ENCODE measurements at places on chromosomes 1 and 21. TPM values are rescaled to one million over a fixed set of nuclear protein-coding genes. Genes with fewer than 3 reads are reported as not detected.

- no peak overlapping the region for H3K4me3 ChIP-seq
- H3K27me3 ChIP-seq, result no peaks in the 10 kb centered on the region
- H3K4me1 ChIP-seq, result no peaks in the 10 kb centered on the region
- no peaks in the 10 kb centered on the region for H3K36me3 ChIP-seq
- H3K27ac ChIP-seq, result no peak overlapping the region
- no peak for DNase-seq
Observed at GRCh38 chr1:83499998-83500397, 498.9 kb downstream of the TTLL7 start.

GRCh38 chr1:27491748-27492700 is 2.1 kb upstream of the WASF2 start:
- H3K4me1 ChIP-seq, result peaks cover 39% of the 10 kb centered on the region
- no peak for DNase-seq
- H3K27ac ChIP-seq, result peak overlapping the region; percentile 98
- H3K27me3 ChIP-seq, result no peaks in the 10 kb centered on the region
- H3K4me3 ChIP-seq, result no peak overlapping the region

- H3K36me3 ChIP-seq, result no peaks in the 10 kb centered on the region
- H3K4me3 ChIP-seq, result no peak overlapping the region
- H3K4me1 ChIP-seq, result no peaks in the 10 kb centered on the region
- no peak overlapping the region for H3K27ac ChIP-seq
Observed at GRCh38 chr1:203300441-203301330, 4.6 kb upstream of the BTG2 start.

DNA sequence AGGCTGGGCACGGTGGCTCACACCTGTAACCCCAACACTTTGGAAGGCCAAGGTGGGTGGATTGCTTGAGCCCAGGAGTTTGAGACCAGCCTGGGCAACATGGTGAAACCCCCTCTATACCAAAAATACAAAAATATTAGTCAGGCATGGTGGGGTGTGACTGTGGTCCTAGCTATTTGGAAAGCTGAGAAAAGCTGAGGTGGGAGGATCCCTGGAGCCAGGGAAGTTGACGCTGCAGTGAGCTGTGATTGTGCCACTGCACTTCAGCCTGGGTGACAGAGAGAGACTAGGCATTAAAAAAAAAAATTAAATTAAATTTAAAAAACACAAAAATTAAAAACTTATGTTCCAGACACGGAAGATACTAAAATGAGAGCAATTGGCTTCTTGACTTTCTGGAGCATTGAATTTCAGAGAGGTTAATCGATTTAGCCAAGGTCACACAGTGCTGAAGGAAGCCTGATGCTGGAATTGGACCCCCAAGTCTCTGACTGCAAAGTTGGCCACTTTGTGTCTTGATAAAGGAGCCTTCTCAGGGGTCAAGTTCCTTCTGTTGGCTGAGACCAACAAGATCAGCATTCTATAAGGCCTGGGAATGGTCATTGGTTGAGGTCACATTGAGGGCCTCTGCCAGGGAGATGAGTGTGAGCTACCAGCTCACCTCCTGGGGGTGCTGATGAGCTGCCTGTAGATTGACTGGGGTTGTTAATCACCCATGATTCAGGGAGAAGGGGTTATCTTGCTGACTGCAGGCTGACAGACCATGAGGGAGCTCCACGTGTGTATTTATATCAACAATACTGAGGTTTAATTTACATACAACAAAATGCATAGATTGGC is 54.3 kb downstream of the RPS6KA1 start:
- H3K4me3 ChIP-seq, result no peak overlapping the region
- no peaks in the 10 kb centered on the region for H3K36me3 ChIP-seq
- H3K27ac ChIP-seq, result no peak overlapping the region
- H3K4me1 ChIP-seq, result no peaks in the 10 kb centered on the region
- H3K27me3 ChIP-seq, result no peaks in the 10 kb centered on the region
- no peak for DNase-seq

GRCh38 chr1:62492521-62492920 is 55.7 kb downstream of the USP1 start:
- peaks cover 4% of the 10 kb centered on the region for H3K36me3 ChIP-seq
- DNase-seq, result no peak
- no peaks in the 10 kb centered on the region for H3K27me3 ChIP-seq
- no peak overlapping the region for H3K27ac ChIP-seq
- no peak overlapping the region for H3K4me3 ChIP-seq

DNA sequence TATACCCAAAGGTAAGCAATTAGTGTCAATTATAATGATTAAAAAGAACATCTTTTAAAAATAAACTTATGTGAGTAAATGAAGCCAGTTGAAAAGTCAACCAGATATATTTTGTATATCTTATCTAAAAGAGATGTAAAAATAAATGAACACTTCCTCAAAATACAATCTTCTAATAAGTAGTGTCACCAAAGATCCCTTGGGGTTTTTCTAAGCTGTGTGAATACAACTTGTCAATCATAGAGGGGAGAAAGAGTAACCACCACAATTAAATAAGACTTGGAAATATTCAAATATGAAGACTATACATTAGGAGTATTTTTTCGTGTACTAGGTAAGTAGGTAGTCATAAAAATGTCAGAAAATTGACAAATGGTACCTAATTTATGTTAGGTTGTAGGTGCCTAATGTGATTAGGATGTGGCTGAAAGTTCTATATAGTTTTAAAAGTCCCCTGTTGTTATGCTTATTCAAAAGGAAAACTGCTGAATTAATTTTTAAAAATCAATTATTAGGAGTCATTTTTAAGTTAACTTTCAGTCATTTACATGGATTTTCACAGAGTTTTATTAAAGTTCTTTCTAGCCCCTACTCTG is 72.6 kb downstream of the RASAL2 start:
- H3K27me3 ChIP-seq, result no peaks in the 10 kb centered on the region
- no peak overlapping the region for H3K4me3 ChIP-seq
- no peak overlapping the region for H3K27ac ChIP-seq
- H3K4me1 ChIP-seq, result no peaks in the 10 kb centered on the region
- DNase-seq, result no peak

GRCh38 chr1:99590578-99591209 is 55.2 kb upstream of the PALMD start:
- no peak overlapping the region for H3K27ac ChIP-seq
- H3K27me3 ChIP-seq, result no peaks in the 10 kb centered on the region
- H3K36me3 ChIP-seq, result no peaks in the 10 kb centered on the region
- H3K4me1 ChIP-seq, result no peaks in the 10 kb centered on the region
- no peak for DNase-seq
- no peak overlapping the region for H3K4me3 ChIP-seq

- H3K27me3 ChIP-seq, result no peaks in the 10 kb centered on the region
- H3K4me1 ChIP-seq, result peaks cover 76% of the 10 kb centered on the region
- no peak overlapping the region for H3K4me3 ChIP-seq
- H3K36me3 ChIP-seq, result no peaks in the 10 kb centered on the region
- DNase-seq, result no peak
Observed at GRCh38 chr21:38988509-38989378, 183.0 kb downstream of the ETS2 start.

- peaks cover 37% of the 10 kb centered on the region for H3K4me1 ChIP-seq
- H3K27ac ChIP-seq, result peak overlapping the region; percentile 88
- no peak for DNase-seq
- H3K4me3 ChIP-seq, result peak overlapping the region; percentile 66
Observed at GRCh38 chr1:3857791-3858129, 484 bp downstream of the DFFB start.

GRCh38 chr1:54567961-54568360 is 19.9 kb downstream of the ACOT11 start:
- H3K4me3 ChIP-seq, result no peak overlapping the region
- peaks cover 5% of the 10 kb centered on the region for H3K4me1 ChIP-seq
- no peak for DNase-seq
- no peak overlapping the region for H3K27ac ChIP-seq

GRCh38 chr1:55378582-55378981 is 163.4 kb upstream of the USP24 start:
- H3K36me3 ChIP-seq, result no peaks in the 10 kb centered on the region
- no peak overlapping the region for H3K4me3 ChIP-seq
- no peak for DNase-seq
- H3K4me1 ChIP-seq, result peaks cover 3% of the 10 kb centered on the region
- H3K27ac ChIP-seq, result no peak overlapping the region

GRCh38 chr1:21292984-21293536 is 2.8 kb upstream of the ECE1 start:
- peak overlapping the region; percentile 79 for H3K27ac ChIP-seq
- H3K36me3 ChIP-seq, result no peaks in the 10 kb centered on the region
- H3K4me1 ChIP-seq, result peaks cover 82% of the 10 kb centered on the region
- DNase-seq, result no peak
- H3K27me3 ChIP-seq, result no peaks in the 10 kb centered on the region
- H3K4me3 ChIP-seq, result no peak overlapping the region

DNA sequence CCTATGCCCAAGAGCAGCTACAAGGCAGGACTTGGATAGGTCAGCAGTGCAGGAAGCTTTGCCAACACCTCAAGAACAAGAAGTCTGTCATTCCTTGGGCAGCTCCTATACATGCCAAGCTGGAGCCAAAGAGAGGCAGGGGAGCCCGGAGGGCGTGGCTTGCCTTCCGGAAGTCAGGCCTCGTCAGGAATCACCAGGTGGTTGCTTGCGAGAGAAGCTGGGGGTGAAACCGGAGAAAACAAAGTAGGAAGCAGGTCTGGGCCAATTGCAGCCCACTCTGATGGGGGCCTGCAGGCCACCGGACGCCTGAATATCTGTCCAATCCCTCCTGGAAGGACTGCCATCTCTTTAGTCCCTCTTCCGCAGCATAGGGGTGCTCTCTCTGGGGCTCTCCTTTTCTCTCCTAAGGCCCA is 794 bp upstream of the FAM76A start:
- H3K27ac ChIP-seq, result peak overlapping the region; percentile 80
- H3K4me1 ChIP-seq, result peaks cover 14% of the 10 kb centered on the region
- peaks cover 8% of the 10 kb centered on the region for H3K36me3 ChIP-seq
- DNase-seq, result peak; percentile 13

DNA sequence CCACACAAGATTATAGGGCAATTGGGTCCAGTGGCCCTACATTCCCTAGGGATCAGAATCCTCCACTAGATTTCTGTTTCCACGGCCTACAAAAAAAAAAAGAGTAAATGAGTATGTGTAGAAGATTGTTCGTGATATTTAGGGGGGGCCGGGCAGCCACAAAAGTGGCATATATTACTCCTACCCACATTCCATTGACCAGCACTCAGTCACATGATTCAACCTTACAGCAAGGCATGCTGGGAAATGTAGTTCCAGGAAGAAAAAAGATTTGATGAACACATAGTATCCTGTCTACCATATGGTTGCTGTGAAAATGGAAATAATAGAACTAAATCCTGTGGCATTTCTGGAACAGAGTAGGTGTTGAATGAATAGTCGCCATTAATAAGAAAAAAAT is 43.4 kb upstream of the GJB5 start:
- H3K36me3 ChIP-seq, result no peaks in the 10 kb centered on the region
- H3K27me3 ChIP-seq, result no peaks in the 10 kb centered on the region
- H3K4me1 ChIP-seq, result no peaks in the 10 kb centered on the region
- H3K4me3 ChIP-seq, result no peak overlapping the region
- H3K27ac ChIP-seq, result no peak overlapping the region
- DNase-seq, result no peak

DNA sequence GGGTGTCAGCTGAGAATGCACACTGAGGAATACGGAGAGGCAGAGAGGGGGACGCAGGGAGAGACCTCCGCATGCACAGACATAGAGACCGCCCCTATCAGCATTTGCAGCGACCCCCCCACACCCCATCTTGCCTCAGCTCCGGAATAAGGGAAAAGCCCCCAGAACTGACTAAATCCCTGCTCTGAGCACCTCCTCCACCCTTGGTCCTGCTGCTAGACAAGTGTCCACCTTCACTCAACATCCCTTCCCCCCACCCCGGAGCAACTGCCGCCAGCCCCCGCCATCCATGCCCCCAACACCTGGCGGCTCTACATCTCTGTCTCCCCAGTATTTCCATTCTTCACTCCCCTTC is 769 bp downstream of the SV2A start:
- peaks cover 20% of the 10 kb centered on the region for H3K27me3 ChIP-seq
- H3K4me3 ChIP-seq, result peak overlapping the region; percentile 50
- no peak for DNase-seq
- no peaks in the 10 kb centered on the region for H3K36me3 ChIP-seq

DNA sequence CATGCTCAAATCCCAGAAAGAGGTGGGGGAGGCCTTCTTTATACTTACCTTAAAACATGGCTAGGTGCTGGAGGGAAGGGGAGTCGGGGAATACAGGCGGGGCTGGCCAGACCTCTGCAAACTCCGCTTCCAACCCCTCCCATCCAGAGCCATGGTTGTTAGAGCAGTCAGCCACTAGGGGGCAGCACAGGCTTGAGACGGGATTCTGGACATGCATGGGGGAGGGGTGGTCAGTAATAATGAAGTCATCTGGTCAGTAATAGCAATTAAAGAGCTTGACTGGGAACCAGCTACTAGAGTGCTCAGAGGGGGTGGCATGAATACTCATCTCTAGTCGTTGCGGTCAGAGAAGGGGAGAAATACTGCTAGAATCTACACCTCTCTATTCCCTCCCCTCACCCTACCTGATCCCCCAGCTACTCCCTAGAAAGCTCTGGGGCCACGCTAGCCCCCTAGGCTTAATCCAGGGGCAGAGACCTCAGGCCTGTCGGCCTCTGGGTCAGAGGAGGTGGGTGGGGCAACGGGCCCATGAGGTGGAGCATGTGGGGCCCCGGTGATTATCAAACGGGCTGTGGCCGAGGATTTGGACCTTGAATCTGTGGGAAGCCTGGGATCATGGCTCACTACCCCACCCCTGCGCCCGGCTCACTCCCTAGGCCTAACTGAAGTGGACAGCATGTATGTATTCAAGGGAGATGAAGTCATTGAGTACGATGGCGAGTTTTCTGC is 2.9 kb downstream of the CASQ1 start:
- H3K27ac ChIP-seq, result no peak overlapping the region
- H3K36me3 ChIP-seq, result no peaks in the 10 kb centered on the region
- no peaks in the 10 kb centered on the region for H3K27me3 ChIP-seq
- H3K4me3 ChIP-seq, result no peak overlapping the region

GRCh38 chr1:31549809-31550620 is 26.3 kb upstream of the TINAGL1 start:
- no peaks in the 10 kb centered on the region for H3K4me1 ChIP-seq
- no peaks in the 10 kb centered on the region for H3K27me3 ChIP-seq
- H3K36me3 ChIP-seq, result no peaks in the 10 kb centered on the region
- no peak overlapping the region for H3K4me3 ChIP-seq
- no peak for DNase-seq

DNA sequence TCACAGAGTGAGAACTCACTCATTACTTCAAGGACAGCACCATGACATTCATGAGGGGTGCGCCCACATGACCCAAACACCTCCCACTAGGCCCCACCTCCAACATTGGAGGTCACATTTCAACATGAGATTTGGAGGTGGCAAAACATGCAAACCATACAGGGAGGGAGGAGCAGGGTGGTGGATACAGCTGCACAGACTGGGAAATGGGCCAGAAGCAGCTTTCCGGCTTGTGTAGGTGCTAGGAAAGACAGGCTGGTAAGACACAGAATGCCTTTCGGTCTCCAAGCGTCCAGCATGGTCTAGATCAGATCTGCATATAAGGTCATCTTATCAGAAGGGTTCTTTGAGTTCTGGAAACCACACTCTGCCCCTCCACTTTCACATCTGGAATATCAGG is 35.1 kb upstream of the TINAGL1 start:
- no peaks in the 10 kb centered on the region for H3K4me1 ChIP-seq
- H3K4me3 ChIP-seq, result no peak overlapping the region
- H3K36me3 ChIP-seq, result no peaks in the 10 kb centered on the region
- no peak overlapping the region for H3K27ac ChIP-seq

GRCh38 chr1:34688006-34688741 is 66.7 kb upstream of the GJB5 start:
- no peaks in the 10 kb centered on the region for H3K27me3 ChIP-seq
- H3K27ac ChIP-seq, result no peak overlapping the region

Gene ESPN
- total RNA-seq, result 1.8 TPM

Gene RNU1-4
- total RNA-seq, result under 0.01 TPM

Gene OR2L13
- not detected for total RNA-seq

Gene KCNJ9
- total RNA-seq, result 0.60 TPM

Gene TSNAX
- total RNA-seq, result 25.3 TPM

Gene SPOCD1
- not detected for total RNA-seq

Gene PRAMEF1
- not detected for total RNA-seq

Gene KRTAP13-2
- total RNA-seq, result not detected

Gene SH3BGR
- total RNA-seq, result 5.1 TPM

Data from tibial nerve (tissue), 4 donors.